Activated naive CD4-positive, alpha-beta T cell treated with anti-CD3 and anti-CD28 coated beads for 36 hours (primary cell): ENCODE measurements at places on chromosomes 11 and 22.
A peak's percentile ranks its signal among the peaks of the same experiment; 100 is the strongest.

- no peak for DNase-seq
Measured at GRCh38 chr11:104222464-104222863, 58.5 kb upstream of the PDGFD start.

DNA sequence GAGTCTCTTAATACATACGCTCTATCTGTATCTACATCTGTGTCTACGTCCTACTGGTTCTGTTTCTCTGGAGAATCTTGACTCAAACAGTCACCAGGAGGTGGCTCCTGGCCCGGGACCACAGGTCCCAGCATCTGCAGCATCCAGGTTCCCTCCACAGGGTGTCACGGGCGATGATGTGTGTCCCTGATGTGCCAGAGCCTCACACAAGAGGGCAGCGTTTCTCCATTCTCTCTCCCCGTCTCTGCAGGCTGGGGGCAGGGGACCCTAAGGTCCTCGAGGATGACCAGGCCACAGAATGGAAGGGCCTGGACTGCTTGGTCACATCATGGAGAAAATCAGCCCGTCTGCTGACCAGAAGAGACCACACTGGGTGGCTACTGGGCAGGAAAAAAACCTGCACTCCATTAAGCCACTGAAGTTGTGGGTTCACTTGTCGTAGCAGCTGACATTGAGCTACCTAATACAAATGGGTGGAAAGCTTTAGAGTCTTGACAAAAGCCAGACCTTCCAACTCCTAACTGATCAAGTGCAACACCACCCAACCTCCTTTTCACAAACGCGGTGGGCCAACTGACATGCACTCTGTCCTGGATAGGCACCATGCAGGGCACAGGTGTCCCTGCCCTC, 392.5 kb downstream of the CTTN start:
- no peak for DNase-seq

DNA sequence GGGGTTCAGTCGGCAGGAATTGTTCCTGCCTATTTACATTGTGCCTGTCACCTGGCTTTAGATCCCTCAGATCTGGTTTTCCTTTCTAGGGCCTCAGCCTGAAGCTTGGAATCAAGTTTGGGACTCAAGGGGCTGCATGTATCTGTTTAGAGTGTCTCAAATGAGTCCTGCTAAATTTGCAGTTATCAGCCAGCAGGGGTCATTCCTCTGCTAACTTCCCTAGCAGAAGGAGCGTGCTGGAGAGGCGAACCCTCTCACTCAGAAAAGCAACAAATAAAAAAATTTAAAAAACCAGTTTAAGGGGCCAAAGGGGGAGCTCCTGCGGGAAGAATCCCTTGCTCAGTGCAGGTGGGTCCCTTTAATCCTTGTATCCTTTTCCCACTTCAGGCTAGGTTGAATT, 1220.2 kb downstream of the JRKL start:
- DNase-seq = no peak

- no peak for DNase-seq
Measured at GRCh38 chr11:119696378-119697222, 32.4 kb downstream of the NECTIN1 start.

- no peak for DNase-seq
Measured at GRCh38 chr22:20404881-20405280, 10.9 kb downstream of the ZNF74 start.

DNA sequence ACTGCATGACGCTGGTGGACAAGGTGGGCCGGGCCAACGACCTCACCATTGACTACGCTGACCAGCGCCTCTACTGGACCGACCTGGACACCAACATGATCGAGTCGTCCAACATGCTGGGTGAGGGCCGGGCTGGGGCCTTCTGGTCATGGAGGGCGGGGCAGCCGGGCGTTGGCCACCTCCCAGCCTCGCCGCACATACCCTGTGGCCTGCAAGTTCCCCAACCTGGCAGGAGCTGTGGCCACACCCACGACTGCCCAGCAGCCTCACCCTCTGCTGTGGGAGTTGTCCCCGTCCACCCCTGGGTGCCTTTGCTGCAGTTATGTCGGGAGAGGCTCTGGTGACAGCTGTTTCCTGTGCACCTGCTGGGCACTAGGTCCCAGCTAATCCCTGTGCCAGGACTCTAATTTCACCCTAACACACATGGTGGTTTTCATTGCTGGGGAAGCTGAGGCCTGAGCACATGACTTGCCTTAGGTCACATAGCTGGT, 49.0 kb upstream of the PPP6R3 start:
- DNase-seq = no peak

DNA sequence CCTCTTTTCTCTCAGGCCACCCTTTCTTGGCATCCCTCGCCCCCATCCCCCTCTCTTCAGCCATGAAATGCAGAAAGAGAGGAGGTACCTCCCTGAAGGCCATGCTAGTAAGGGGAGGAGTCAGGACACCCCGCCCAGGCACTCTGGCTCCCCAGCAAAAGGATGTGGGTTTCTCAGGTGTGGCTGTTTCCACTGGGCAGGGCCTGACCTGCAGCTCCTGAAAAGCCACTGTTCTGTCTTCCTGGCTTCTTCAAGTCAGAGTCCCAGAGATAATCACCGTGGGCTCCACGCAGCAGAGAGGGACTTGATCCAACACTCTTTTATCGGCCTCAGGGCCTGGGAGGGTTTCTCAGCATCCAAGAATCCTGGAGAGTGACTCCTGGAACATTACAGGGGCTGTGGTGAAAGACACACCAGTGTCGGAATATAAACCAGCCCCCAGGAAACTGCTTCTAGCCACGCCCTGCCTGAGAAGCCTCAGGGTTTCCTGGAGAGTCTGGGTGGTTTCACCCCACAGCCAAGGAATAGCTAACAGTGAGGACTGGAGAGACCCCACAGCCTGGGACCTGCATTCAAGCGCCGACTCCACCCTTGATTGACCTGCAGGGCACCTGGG, 45.7 kb upstream of the TSPAN18 start:
- DNase-seq = peak; percentile 86

DNA sequence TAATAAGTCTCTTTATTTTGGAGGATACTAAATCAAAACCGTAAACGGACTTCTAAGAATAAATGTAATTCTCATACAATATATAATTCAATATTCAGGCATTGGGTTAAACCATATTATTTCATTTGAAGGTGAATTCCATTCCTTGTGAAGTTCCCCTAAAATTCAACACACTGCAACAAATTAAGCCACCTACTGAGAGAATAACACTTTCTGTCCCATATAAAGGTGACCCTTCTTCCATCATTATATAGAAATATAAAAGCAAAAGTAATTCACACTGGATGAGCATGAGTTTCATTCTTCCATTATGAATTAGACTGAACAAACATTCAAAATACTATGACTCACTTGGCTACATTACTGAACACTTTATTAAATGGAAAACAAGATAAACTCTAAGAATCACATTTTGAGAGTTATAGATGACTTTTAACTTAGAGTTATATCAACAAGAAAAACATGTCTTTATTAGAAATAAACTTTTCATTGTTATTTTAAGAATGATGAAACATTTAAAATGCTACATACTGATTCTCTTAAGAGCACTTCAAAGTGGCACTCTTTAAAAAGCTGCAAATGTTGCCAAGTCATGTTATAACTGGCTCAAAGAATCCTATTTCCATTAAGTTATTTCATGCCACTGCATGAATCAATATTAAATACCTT, 2.8 kb downstream of the SESN3 start:
- no peak for DNase-seq

DNA sequence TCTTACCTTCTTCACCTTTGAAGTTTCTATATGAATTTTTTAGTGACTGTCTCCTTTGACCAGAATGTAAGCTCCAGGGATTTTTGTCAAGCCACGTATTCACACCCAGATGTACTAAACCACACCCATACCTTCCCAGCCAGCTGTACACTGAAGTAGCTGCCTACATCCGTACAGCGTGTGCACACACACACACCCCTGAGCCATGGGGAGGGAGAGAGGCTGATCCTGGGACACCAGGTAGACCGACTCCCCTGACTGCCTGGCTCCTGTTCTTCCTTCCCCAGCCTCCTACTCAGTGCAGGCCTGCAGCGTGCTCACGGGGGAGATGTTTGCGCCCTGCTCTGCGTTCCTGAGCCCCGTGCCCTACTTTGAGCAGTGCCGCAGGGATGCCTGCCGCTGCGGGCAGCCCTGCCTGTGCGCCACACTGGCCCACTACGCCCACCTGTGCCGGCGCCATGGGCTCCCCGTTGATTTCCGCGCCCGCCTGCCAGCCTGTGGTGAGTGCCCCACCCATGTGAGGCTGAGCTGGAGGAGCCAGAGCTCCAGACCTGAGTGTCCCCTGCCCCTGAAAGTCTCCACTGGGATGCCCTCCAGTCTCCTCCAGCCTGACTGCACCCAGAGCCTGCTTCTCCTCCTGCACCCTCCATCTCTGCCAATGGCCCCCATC, 25.9 kb downstream of the OTOG start:
- DNase-seq = no peak

- DNase-seq = no peak
Measured at GRCh38 chr11:35969089-35970042, 25.5 kb downstream of the LDLRAD3 start.

DNA sequence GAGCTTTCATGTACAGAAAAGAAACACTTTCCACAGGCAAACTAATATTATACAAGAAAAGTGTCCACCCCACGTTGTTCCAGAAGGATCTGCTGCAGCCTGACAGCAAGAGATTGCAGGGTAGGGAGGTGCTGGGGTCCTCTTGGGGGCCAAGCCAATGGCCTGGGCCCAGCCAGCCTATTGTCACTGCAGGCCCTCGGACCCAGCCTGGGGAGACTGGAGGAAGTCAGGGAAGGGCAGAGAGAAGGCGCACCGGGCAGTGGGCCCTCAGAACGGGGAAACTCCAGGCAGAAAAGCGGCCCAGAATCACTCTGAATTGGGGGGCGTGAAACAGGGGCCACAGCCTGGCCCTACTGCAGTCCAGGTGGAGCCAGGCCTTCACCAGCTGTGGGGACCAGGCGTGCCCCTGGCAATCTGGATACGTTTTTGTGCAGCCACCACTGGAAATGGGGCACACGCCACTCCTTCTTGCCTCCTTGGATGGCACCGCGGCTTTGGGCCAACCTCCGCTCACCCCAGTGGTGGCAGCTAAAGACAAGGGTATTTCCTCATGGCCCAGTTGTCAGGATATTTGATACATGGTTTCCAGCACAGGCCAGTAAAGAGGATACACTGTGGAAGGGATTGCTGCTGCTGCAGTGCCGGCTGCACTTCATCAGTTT, 3.9 kb upstream of the NAP1L4 start:
- no peak for DNase-seq

DNA sequence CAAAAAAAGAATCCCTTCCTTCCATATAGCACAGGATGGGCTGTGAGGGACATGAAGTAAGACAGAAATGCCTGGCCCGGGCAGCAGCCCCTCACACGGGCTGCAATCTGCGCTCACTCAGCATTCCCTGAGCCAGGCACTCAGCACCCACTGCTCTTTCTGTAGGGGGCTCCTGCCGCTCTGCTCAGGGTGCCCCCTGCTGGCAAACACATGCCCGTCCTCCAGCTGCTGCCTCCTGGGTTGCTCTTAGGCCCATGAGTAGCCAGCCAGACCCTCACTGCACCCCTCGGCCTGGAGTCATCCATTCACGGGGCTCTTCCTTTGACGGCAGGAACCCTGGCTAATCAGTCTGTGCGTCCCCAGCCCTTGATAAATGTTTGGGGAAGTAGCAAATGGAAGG, 6.9 kb downstream of the MCAT start:
- DNase-seq = no peak

DNA sequence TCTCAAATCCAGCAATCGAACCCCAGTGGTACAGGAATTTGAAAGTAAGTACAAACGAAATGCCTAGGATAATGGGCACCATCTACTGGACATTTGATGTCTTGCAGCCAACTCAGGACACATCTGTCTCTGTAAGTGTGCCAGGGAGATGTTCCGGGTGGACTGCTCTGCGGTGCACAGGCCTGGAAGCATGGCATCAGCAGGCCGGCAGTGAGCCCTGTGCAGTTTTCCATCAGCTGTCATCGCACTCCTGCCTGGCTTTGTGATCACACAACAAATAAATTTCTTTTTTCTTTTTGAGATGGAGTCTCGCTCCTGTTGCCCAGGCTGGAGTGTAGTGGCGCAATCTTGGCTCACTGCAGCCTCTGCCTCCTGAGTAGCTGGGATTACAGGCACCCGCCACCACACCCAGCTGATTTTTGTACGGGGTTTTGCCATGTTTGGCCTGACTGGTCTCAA, 71.0 kb downstream of the JAM3 start:
- DNase-seq = peak; percentile 72

DNA sequence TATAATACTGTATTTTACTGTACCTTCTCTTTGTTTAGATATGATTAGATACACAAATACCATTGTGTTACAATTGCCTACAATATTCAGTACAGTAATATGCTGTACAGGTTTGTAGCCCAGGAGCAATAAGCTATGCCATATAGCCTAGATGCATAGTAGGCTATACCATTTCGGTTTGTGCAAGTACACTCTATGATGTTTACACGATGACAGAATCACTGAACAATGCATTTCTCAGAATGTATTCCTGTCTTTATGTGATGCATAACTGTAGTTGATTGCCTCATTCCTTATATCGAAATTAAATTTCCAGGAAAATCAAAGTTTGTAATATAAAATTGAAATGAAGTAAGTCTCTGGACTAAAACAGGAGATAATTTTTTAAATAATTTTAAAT, 49.3 kb upstream of the OR5P2 start:
- no peak for DNase-seq

DNA sequence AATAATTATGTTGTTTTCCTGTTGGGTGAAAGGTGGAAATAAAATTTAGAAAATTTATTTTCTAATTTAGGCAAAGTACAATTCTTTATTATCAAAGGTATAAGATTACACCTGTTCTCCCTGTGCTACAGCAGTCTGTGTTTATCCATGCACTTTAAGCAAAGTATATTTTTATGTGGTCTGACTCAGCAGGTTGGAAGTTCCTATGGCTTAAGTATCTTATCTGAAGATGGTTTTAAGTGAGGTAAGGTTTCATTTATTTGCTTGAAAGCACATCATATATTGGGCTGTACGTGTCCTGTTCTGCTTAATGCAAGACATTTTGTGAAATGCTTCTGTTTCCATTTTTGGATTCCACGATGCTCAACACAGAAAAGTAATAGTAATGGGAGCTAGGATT, 14.6 kb downstream of the PPME1 start:
- no peak for DNase-seq

DNA sequence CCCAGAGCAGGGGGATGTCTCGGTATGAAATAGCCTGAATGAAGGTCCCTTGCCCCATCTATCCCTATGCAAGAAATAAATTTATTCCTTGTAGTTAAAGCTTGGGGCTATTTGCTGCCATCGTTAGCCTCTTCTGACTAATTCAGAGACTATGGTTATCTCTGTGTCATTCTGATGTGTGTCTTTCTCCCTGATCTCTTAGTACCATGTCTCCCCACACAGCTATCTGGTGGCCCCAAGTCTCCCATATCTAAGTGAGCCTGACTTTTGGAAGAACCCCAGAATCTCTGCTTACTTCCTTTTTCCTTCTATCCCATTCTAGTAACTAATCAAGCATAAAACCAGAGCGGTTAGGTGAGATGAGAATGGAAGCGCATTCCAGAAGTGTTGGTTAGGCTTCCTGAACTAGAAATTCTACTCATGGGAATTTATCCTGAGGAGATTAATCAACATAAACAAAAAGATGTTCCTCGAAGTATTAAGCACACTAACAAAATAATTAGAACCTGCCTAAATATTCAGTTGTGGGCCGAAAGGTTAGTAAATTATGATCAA, 71.4 kb upstream of the BMAL1 start:
- DNase-seq = no peak

- no peak for DNase-seq
Measured at GRCh38 chr22:39351689-39352214, 2.0 kb downstream of the SYNGR1 start.
